GM23338 (cell line): ENCODE measurements at places on chromosomes 16 and 17. TPM values are rescaled to one million over a fixed set of nuclear protein-coding genes. Genes with fewer than 3 reads are reported as not detected.

TEKT3 gene
- 1.6 TPM in 2 replicates for total RNA-seq

GRCh38 chr17:57464191-57464864 is 208.0 kb downstream of the MSI2 start:
- DNase-seq: no peak
- no peak overlapping the region for H3K4me3 ChIP-seq
- H3K4me1 ChIP-seq: peaks cover 30% of the 10 kb centered on the region
- H3K27ac ChIP-seq: no peak overlapping the region

DNA sequence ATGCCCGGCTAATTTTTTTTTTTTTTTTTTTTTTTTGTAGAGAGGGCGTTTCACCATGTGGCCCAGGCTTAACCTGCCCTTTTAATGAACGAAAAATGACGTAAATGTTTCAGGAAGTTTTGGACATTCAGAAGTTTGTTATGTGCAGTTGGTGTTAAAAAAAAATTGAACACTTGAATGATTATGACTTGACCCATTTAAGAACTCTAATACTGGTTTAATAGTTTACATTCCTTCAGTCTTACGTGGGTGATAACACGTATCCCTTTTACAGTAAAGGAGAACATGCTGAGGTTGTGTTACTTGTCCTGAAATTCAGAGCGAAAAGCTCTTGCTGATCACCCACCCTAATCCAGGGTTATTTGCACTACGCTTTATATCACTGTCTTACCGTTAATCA is 1.7 kb downstream of the MLYCD start:
- peaks cover 14% of the 10 kb centered on the region for H3K4me1 ChIP-seq
- no peaks in the 10 kb centered on the region for H3K36me3 ChIP-seq
- no peak for DNase-seq
- H3K4me3 ChIP-seq: no peak overlapping the region
- H3K27me3 ChIP-seq: peaks cover 4% of the 10 kb centered on the region; the same call in 1 of the 2 replicates
- H3K27ac ChIP-seq: no peak overlapping the region

- DNase-seq: no peak
- no peak overlapping the region for H3K27ac ChIP-seq
- no peaks in the 10 kb centered on the region for H3K36me3 ChIP-seq
- H3K27me3 ChIP-seq: no peaks in the 10 kb centered on the region
Observed at GRCh38 chr17:49148171-49148570, 15.6 kb downstream of the B4GALNT2 start.

- no peaks in the 10 kb centered on the region for H3K36me3 ChIP-seq
- H3K27me3 ChIP-seq: no peaks in the 10 kb centered on the region
- H3K4me3 ChIP-seq: no peak overlapping the region
- DNase-seq: no peak
Observed at GRCh38 chr16:66389256-66390176, 23.0 kb downstream of the CDH5 start.

- H3K27ac ChIP-seq: no peak overlapping the region
- DNase-seq: no peak
- no peaks in the 10 kb centered on the region for H3K4me1 ChIP-seq
- no peaks in the 10 kb centered on the region for H3K27me3 ChIP-seq
- H3K36me3 ChIP-seq: no peaks in the 10 kb centered on the region
Observed at GRCh38 chr16:19997734-19998133, 76.0 kb downstream of the GPR139 start.
